ENCODE measurements at places on chromosomes 13 and 19. TPM values are rescaled to one million over a fixed set of nuclear protein-coding genes. Genes with fewer than 3 reads are reported as not detected.

The FAM98C gene
- total RNA-seq, result 11.6 TPM

The SIGLEC5 gene
- not detected for total RNA-seq

The ZNF506 gene
- total RNA-seq, result 71.5 TPM

The PSG2 gene
- not detected for total RNA-seq

The TMEM190 gene
- total RNA-seq, result not detected

The NUP62 gene
- 21.8 TPM for total RNA-seq
